Stimulated activated CD4-positive, alpha-beta T cell treated with anti-CD3 and anti-CD28 coated beads, TNF-alpha, amount 100 ng/mL, for 24 hours (primary cell): ENCODE measurements at places on chromosomes 13 and 19.

DNA sequence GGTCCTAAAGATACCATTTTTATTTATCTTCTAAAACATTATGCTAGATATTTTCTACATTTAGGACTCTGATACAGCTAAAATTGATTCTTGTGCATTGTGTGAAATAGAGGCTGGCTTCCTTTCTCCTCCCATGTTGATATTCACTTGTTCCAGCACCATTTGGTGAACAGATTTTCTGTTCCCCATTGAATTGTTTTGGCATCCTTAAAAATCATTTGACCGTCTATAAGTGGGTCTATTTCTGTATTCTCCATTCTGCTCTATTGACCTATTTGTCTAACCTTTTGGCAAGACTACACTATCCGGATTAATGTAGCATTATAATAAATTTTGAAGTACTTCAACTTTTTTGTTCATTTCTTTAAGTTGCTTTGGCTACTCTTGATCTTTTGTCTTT, 2689.2 kb downstream of the PCDH9 start:
- no peak for DNase-seq

- DNase-seq, result no peak
Observed at GRCh38 chr13:52366291-52366690, 39.7 kb downstream of the THSD1 start.

DNA sequence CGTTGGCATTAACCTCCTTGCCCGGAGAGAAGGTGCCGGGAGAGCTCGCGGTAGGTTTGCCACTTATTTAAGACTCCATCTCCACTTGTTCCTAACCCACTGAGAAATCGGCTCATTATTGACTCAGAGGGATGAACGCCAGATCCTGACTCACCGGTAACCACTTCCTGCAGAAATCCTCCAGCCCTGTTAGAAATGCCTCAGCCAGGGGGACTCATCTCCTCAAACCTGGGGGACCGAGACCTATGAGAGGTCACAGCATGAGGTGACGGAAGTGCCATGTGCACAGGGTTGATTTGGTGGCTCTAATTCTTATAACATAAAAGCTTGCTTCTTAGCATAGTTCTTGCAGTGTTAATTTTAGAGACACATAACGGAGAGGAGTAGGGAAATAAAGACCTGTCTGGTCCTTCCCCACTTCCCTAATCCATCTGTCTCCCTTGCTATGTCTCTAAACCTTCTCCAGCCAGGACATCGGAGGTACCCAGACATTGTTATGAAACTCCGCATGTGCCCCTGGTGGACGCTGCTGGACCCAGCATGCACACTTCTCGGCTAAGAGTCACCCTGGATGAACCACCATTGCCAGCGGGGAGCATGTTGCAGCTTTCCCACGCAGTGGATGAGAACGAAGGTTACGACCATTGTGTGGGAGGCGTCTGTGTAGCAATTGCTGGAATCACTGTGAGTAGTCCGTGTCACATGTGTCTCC, 158.9 kb downstream of the EFNB2 start:
- no peak for DNase-seq

- no peak for DNase-seq
Observed at GRCh38 chr13:77717508-77717907, 20.0 kb downstream of the SLAIN1 start.

- DNase-seq, result no peak
Observed at GRCh38 chr13:51906581-51906980, 44.8 kb downstream of the CCDC70 start.

- DNase-seq, result peak; percentile 67
Observed at GRCh38 chr13:46181840-46182490, at the start of gene LCP1. TSS of gene LCP1 (minus strand) at chr13:46182177. CDS start at chr13:46159662, 22,515 bp downstream.

DNA sequence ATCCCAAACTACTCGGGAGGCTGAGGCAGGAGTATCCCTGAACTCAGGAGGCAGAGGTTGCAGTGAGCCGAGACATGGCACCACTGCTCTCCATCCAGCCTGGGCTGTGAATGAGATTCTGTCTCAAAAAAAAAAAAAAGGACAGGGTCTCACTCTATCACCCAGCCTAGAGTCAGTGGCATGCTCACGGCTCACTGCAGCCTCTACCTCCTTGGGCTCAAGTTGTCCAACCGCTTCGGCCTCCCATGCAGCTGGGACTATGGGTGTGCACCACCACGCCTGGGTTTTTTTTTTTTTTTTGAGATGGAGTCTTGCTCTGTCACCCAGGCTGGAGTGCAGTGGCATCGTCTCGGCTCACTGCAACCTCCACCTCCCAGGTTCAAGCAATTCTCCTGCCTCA, 14.6 kb downstream of the MKNK2 start:
- DNase-seq, result no peak

DNA sequence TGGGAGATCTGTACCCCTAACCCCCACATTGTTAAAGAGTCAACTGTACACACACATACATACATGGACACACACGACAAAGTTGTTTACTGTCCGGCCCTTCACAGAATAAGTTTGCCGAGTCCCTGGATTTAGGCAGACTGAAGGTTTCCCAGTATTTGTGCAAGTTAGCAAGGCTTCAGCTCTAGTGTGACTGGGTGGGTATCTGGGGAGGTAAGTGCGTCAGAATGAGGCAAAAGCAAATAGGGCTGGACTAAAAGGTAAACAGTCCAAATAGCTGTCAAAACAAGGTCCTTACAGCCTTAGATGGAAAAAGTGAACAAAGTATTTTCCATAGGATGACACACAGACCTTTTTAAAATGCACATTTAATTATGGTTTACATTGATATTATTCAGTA, 228.4 kb upstream of the UFM1 start:
- DNase-seq, result no peak

GRCh38 chr13:33109271-33109697, 93.1 kb downstream of the KL start:
- no peak for DNase-seq

GRCh38 chr13:28131646-28132045, 6.7 kb upstream of the PAN3 start:
- DNase-seq, result no peak

DNA sequence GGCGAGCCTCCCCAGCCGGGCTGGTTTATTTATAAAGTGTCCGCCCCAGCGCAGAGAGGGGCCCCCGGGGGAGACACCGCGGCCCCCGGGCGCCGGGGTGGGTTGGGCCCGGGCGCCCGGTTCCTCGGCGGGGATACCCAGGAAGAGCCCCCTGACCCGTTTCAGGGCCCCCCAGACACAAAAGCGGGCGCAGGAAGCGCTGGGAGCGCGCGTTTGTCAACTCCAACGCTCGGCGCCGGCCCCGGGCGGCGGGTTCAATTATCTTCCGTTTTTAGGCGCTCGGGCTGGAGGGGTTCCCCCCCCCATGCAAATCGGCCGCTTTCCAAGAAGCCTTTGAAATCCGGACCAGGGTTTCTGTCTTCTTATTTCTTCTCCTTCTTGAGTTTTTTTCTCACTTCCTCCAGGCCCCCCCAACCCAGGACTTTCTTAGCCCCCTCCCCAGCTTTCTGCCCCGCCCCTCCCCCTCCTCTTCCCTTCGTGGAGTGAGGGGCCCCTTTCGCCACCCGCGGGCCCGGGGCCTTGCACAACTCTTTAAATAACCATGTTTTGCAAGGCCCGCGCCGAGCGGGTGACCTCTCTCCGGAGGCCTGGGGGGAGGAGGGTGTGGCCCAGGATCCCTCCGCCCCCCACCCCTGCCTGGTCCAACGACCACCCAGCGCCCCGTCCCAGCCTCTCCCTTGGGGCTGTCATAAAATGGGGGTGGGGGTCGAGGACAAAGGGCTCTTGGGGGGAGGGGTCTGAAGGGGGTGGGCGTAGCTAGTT, 935 bp downstream of the ARID3A start:
- no peak for DNase-seq

GRCh38 chr19:8641908-8642547, 11.6 kb downstream of the NFILZ start:
- DNase-seq, result no peak

DNA sequence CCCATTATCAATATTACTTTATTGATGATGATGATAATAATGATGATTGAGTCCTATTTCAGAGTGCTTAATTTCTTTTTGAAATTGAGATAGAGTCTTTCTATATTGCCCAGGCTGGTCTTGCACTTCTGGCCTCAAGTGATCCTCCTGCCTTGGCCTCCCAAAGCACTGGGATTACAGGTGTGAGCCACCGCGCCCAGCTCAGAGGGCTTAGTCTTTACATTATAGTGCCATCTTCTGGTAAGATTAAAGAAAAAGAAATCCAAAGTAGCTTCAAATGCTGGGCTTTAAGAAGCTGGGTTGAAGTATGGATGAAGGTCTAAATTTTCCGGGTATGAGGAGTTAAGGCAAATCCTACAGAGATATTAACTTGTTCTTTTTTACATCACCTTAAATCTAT, 3.4 kb upstream of the ZNF333 start:
- peak; percentile 35 for DNase-seq

DNA sequence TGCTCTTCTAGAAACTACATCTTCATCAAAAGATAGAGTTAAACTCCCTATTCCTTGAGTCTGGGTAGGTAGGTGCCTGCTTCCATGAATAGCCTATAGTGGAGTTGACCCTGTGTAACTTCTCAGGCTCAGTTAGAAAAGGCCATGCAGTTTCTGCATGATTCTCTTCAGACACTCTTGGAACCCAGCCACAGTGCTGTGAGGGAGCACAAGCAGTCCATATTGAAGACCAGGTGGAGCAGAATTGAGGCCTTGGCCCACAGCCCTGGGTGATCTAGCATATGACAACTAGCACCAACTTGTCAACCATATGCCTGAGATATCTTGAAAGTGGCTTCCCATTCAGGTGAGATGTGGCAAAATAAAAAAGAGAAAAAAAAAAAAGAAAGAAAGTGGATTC, 10.3 kb upstream of the PAN3 start:
- no peak for DNase-seq
